Bladder microvascular endothelial cell (primary cell): ENCODE measurements at places on chromosomes 1 and 21. TPM values are rescaled to one million over a fixed set of nuclear protein-coding genes. Genes with fewer than 3 reads are reported as not detected.

RIIAD1 gene
- total RNA-seq: not detected in 2 replicates

C1orf105 gene
- total RNA-seq: not detected in 2 replicates

HAPLN2 gene
- total RNA-seq: not detected in 2 replicates

XCL2 gene
- total RNA-seq: not detected in 2 replicates

OR2T2 gene
- not detected in 2 replicates for total RNA-seq

DEPDC1 gene
- 10.8 TPM in 2 replicates for total RNA-seq

MYOG gene
- not detected in 2 replicates for total RNA-seq

BCAN gene
- total RNA-seq: not detected in 2 replicates

FAM177B gene
- not detected in 2 replicates for total RNA-seq

OR2M3 gene
- not detected in 2 replicates for total RNA-seq

MTARC2 gene
- total RNA-seq: 4.7 and 14.7 TPM in 2 replicates

RGS1 gene
- total RNA-seq: not detected in 2 replicates

ANKRD13C gene
- 18.6 and 25.7 TPM in 2 replicates for total RNA-seq

DAP3 gene
- total RNA-seq: 35.5 and 50.4 TPM in 2 replicates

GBP6 gene
- total RNA-seq: not detected in 2 replicates

LGR6 gene
- not detected in 2 replicates for total RNA-seq

MCOLN2 gene
- total RNA-seq: not detected in 2 replicates

OR2T10 gene
- not detected in 2 replicates for total RNA-seq

CD101 gene
- 0.44 TPM in 1 of 2 replicates, not detected in the other for total RNA-seq

CENPL gene
- total RNA-seq: 10.3 and 15.2 TPM in 2 replicates

NFASC gene
- total RNA-seq: under 0.01 and 0.06 TPM in 2 replicates

ZFP69B gene
- total RNA-seq: 1.6 and 1.9 TPM in 2 replicates

MMP23B gene
- 0.16 and 0.19 TPM in 2 replicates for total RNA-seq

TMEM39B gene
- total RNA-seq: 9.2 and 13.5 TPM in 2 replicates

SH2D1B gene
- not detected in 2 replicates for total RNA-seq

VASH2 gene
- 0.31 TPM in 1 of 2 replicates, not detected in the other for total RNA-seq

BMP8B gene
- total RNA-seq: under 0.01 and 0.82 TPM in 2 replicates

RBM8A gene
- 121 and 188 TPM in 2 replicates for total RNA-seq

DVL1 gene
- 36.1 and 52.0 TPM in 2 replicates for total RNA-seq

NEK2 gene
- 15.9 and 19.4 TPM in 2 replicates for total RNA-seq

ATAD3B gene
- 17.9 and 21.2 TPM in 2 replicates for total RNA-seq

ASAP3 gene
- total RNA-seq: 8.3 and 10.8 TPM in 2 replicates

TRIM67 gene
- total RNA-seq: not detected in 2 replicates

CHD5 gene
- total RNA-seq: under 0.01 TPM in 1 of 2 replicates, not detected in the other

NBPF6 gene
- not detected in 2 replicates for total RNA-seq

ERRFI1 gene
- 8.3 and 44.5 TPM in 2 replicates for total RNA-seq

SLAMF1 gene
- not detected in 2 replicates for total RNA-seq

VAV3 gene
- 6.5 and 61.1 TPM in 2 replicates for total RNA-seq

FCRL2 gene
- not detected in 2 replicates for total RNA-seq

PTGFRN gene
- 2.3 and 142 TPM in 2 replicates for total RNA-seq

TTC34 gene
- total RNA-seq: under 0.01 and 0.06 TPM in 2 replicates

PTPN14 gene
- 24.4 and 131 TPM in 2 replicates for total RNA-seq

S100A7 gene
- total RNA-seq: not detected in 2 replicates

HNRNPU gene
- 277 and 424 TPM in 2 replicates for total RNA-seq

GOLT1A gene
- not detected in 2 replicates for total RNA-seq

ITLN2 gene
- total RNA-seq: not detected in 2 replicates

TBX19 gene
- 0.16 and 0.94 TPM in 2 replicates for total RNA-seq

PGBD5 gene
- 0.16 and 0.25 TPM in 2 replicates for total RNA-seq
